ENCODE measurements at places on chromosomes 7 and 10.

- peak; percentile 77 for DNase-seq
Observed at GRCh38 chr10:6201516-6201975, 1.2 kb upstream of the PFKFB3 start.

DNA sequence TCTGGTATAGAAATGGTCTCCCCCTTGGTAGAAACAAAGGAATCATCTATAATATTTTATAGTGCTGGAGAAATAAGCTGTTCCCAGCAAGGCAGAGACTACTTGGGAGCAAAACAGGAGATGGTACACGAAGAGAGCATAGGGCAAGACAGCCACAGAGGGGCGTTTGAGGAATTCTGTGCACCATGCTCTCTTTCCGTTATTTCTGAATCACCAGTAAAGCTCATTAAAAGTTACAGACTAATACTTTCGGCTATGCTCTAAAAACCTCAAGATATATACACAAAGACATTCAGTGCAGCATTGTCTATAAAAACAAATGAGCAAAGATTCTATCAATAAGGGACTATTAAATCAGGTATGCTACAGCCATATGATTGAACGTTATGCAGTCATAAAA is 68.5 kb upstream of the FHIP2A start:
- no peak for DNase-seq

- no peak for DNase-seq
Observed at GRCh38 chr7:139571190-139571589, 47.7 kb downstream of the CLEC2L start.

- no peak for DNase-seq
Observed at GRCh38 chr7:85177316-85177715, 9.5 kb downstream of the SEMA3D start.

All from GM19239 (cell line).